Retinal pigment epithelial cell (primary cell): ENCODE measurements at places on chromosomes 6 and 20.

DNA sequence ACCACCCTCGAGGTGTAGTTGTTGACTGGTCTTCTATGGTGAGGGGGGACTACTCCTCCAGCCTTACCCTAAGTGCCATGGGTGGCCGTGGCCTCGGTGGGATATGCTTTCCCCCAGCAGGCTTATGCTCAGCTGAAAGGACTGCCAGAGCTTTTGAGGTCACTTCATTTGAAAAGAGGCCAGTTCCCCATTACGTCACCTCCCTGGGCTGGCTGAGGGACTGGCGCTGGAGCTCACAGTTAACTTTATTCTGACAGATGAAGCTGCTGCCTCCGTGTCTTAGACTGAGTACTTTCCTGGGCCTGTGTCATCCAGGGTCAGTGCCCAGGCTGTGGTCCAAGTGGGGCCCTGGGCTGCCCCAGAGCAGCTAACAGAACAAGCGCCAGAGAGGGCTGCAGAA, 42.8 kb upstream of the PCMTD2 start:
- no peak for DNase-seq

DNA sequence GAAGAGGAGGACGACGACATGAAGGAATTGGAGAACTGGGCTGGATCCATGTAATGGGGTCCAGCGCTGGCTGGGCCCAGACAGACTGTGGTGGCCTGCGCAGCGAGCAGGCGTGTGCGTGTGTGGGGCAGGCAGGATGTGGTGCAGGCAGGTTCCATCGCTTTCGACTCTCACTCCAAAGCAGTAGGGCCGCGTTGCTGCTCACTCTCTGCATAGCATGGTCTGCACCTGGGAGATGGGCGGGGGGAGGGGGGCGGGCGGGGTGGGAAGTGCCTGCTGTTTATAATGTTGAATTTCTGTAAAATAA, 42.3 kb downstream of the CHMP4B start:
- no peak for DNase-seq

GRCh38 chr6:134502614-134503549, 185.0 kb upstream of the SGK1 start:
- DNase-seq = no peak

DNA sequence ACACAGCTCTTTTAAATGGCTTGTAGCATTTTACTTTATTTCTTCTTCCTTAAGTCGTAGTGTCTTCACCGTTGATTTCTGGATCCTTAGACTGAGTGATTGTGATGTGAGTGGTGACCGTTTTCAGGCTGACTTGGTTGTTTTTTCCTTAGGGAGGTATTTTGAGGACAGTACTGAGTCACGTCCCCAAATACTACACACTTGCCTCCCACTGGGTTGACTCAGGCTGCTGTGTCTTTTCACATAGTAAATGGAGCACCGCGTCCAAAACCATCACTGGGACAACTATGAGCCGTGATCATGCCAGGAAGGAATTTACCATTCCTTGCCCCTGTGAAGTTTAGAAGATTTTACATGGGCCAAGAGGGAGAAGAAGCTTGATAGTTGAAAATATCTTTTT, 174.1 kb downstream of the FARS2 start:
- no peak for DNase-seq

DNA sequence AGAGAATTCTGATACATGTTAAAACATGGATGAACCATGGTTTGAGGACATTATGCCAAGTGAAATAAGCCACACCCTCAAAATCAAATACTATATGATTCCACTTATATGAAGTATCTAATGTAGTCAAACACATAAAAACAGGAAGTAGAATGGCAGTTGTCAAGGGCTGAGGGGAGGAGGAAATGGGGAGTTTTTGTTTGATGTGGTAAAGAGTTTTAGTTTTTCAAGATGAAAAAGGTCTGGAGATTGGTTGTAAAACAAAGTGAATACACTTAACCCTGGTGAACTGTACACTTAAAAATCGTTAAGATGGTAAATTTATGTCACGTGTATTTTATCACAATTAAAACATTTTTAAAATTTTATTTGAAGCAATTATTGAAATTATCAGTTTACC, 127.4 kb upstream of the GRIK2 start:
- DNase-seq = no peak

- no peak for DNase-seq
These were observed 115.9 kb downstream of the JPH2 start for GRCh38 chr20:44071057-44071456.

DNA sequence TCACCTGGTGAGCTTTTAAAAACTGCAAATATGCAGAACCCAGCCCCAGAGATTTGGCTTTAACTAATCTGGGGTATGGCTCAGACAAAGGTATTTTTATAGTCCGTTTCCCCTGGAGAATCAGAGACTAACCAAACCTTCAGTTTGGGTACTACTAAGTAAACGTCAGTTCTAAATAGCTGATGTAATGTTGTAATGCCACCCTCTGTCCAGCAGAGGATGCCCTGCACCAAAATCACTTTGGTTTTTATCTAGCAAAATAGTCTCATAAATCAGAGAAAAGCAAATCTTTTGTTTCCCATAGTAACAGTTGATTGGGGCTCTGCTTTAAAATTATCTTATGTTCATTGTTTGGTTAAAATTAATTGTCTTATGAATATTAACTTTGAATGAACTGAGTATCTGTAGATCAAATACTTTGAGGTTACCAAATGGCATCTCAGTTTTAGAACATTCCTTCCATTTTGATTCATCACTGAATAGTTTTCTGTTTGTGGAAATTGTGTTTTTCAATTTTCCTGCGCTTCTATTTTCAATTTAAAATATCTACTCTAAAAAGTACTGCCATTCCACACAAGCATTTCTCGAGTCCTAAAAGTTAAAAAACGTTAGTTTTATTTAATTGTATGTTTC, 278.3 kb upstream of the PLCB4 start:
- no peak for DNase-seq

- DNase-seq = peak; percentile 23
These were observed at the start of gene DSE for GRCh38 chr6:116370760-116371119. DSE (plus strand) TSS chr6:116370947; CDS start chr6:116399251, 28,304 bp downstream.

- no peak for DNase-seq
These were observed 256.6 kb upstream of the SGK1 start for GRCh38 chr6:134574491-134574890.

GRCh38 chr6:15132854-15133670, 112.8 kb upstream of the JARID2 start:
- no peak for DNase-seq

DNA sequence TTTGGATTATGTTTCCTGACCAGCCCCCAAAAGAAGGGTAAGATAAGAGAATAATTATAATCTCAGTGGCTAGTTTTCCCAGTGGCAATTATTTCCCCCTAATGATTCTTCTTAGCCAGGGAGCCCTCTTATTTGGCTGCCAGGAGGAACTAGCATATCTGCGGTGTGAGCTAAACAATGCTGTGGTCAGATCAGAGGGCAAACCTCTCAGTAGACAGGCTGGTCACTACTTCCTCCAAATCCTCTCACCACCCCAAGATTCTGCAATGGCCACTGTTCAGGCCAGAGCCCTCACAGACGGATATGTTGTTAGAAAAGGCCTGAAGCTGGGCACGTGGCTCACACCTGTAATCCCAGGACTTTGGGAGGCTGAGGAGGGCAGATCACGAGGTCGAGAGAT, 273.4 kb upstream of the SASH1 start:
- no peak for DNase-seq

GRCh38 chr20:13220194-13220903, 725 bp upstream of the ISM1 start:
- DNase-seq = no peak

DNA sequence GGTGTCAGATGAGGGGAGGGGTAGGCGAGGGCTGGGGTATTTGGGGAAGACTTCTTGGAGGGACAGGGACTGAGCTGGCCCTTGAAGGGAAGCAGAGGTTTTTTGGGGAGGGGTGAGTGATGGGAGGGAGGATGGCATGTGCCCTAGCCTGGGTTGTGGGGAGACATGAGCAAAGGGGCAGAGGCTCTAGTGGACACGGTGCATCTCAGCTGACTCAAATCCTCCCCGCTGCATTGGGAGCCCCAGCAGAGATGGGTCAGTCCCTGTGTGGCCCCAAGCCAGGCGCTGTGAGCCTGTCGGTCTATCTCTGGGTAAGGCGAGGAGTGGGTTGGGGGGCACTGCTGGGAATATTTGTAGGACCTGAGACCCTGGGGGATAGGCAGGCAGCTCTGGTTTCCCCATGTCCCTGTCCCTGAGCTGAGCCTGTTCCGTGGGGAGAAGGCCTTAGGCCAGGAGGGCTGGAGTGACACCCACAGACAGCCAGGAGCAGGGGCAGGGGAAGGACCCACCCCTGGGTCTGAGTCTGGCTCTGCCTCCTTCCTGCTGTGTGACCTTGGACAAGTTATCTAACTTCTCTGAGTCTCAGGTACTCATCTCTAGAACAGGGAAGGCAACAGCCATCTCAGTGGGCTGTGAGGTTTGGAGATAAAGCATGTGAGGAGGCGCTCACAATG, 36.0 kb downstream of the SPDEF start:
- no peak for DNase-seq

- no peak for DNase-seq
These were observed 125.9 kb upstream of the ESR1 start for GRCh38 chr6:151681433-151682059.

DNA sequence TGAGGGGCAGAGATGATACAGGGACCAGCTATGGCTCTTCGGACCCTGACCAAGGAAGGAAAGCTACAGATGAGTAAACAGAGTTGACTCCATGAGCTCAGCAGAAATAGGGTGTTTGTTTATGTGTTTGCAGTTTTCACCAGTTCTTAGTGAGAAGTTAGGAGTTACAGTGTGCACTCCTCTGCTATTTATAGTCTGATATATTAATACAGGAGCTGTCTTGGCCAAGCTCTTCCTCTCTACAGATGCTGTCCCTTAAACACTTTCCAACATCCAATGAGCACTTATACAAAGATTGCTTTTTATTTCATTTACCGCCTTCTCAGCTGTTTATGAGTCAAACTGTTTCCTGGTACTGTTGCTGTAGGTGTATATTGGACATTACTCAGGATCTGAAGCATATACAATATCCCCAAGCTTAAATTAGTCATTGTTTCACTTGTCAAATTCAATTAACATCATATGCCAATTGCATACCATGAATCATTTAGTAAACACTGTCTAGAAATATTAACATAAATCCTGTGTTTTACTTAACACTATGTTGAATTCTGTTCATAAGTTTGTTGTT, 618.0 kb downstream of the PRKN start:
- peak; percentile 91 for DNase-seq

DNA sequence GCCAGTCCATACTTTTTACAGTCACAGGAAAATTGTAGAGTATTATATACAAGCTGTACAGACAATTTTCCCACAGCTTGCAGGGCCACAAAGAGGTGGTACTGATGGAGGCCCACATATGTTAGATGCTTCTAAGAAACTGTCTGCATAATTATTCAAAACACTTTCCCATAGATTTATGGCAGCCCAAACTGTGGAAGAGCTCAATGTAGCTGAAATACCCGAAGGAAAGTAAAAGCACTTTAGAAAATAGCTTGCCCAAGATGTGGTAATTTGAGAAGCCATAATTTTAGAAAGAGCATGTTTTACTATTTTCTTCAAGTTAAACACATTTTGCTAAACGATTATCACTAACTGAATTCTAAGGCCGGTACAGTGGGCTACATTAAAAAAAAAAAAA, 36.9 kb downstream of the GMDS start:
- no peak for DNase-seq

DNA sequence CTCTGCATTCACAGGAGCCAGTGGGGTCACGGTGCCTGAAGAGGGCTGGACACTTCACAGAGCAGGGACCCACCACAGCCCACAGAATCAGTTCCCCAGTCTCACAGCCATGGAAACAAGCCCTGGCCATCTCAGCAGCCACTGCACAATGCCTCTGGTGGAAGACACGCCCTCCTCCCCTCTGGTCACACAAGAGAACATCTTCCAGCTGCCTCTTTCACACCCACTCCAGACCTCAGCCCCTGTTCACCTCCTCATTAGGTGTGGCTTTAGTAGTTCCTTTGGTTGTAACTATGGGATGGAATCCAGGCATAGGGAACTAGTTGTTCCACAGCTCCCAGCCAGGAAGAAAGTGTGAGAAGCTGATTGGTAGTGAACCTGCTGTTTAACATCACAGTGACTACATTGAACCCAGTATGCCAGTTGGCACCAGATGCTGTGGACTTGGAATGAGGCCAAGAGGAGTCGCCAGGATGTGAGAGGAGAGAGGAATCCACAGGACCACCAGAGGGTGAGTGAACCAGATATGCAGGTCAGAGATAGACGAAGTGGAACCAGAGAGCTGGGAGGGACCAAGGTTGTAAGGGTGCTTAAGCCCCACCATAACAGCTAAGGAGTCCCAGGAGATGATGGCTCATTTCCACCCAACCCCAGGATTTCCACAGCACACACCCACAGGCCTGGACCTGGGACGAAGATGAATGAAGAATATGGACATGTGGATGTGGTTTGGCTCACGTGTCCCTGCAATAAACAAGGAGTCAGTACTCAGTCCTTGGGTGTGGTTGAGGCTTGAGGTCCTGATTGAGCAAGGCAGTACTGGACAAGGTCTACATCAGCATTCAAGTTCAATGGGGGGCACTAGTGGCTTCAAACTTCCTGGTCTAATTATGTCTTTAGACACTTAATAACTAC, 8.8 kb upstream of the BTN3A3 start:
- no peak for DNase-seq

GRCh38 chr20:21516180-21516567, 2.3 kb upstream of the NKX2-2 start:
- DNase-seq = no peak

DNA sequence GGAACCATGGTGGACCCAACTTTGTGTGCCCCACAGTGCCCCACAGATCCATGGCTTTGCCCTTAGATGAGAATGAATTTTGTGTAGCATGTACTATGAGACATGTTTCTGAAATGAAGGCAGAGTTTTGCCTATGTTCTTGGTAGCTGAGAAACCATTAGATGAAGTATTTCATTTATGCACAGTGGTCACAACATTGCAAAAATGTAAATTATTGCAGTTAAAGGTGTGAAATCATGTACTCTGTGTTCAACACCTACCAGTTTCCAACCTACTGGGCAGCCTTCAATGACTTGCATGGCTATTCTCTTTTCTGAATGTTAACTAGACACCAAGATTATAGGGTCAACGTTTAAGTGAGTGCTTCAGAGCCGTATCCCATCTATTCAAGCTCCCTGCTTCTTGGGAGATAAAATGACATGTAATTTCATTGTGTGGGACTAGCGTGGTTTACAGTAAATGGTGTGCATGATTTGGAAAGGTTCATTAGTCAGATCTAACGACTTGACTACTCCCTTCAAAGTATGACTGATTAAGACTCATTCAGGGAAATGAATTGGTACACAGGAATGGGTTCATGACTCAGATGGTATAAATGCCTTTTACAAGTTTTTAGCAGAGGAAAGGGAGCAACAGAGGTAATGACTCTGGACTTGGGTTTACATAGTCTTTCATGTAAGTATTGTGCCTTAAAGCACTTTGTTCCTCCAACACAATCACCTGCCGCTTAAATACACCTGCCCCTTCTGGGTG, 106.1 kb upstream of the AKIRIN2 start:
- no peak for DNase-seq

DNA sequence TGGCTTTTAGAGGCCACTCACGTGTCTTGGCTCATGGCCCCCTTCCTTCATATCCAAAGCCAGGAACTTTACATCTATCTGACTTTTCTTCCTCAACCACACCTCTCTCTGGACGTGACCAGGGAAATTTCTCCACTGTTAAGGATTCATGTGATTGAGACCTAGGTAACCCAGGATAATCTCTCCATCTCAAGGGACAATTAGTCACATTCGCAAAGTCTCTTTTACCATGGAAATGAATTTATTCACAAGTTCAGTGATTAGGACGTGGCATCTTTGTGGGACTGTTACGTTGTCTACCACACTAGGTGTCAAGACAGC, 227.5 kb upstream of the RAB32 start:
- DNase-seq = no peak

- no peak for DNase-seq
These were observed 406.9 kb upstream of the MAP3K7 start for GRCh38 chr6:90993770-90994169.
